ENCODE measurements at places on chromosomes 7 and 10.

DNA sequence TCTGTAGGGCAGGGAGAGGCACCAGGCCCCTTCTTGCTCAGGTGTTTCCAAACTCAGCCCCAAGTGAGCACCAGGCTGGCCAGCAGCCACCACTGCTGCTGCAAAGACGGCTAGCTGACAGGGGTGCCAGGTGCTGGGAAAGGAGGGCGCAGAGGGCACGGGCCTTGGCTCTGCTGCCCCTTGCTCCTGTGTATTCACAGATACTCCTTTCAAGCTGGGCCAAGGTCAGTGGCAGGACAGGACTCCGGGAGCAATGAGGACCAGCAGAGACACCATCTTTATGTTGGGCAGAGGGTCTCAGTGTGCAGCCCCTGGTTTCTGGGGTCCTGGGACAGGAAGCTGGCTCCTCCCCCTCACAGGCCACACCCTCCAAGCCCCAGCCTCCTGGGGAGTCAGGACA lies 110.1 kb downstream of the SMURF1 start:
- no peak for DNase-seq

- DNase-seq, result no peak
Observed at GRCh38 chr10:72063703-72064391, 24.5 kb downstream of the SPOCK2 start.

DNA sequence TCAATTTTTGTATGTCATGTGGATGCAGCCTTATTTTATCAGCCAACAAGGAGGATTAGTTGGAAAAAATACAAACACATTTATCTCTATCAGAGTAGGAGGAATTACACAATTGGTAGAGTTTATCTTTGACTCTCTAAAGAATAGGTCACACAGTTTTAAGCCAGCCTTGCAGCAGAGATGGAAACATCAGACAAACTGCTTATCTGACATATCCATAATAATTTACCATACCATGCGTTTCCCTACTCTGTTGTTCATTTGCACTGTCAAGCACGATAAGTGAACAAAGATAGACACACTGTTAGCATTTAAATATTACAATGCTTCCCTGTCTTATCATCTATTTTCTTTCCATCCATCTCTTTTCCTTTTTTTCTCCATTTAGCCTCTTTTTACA lies 283.7 kb upstream of the SMIM30 start:
- DNase-seq, result no peak

- DNase-seq, result peak; percentile 49
Observed at GRCh38 chr7:87312215-87312865, 33.1 kb upstream of the CROT start.

DNA sequence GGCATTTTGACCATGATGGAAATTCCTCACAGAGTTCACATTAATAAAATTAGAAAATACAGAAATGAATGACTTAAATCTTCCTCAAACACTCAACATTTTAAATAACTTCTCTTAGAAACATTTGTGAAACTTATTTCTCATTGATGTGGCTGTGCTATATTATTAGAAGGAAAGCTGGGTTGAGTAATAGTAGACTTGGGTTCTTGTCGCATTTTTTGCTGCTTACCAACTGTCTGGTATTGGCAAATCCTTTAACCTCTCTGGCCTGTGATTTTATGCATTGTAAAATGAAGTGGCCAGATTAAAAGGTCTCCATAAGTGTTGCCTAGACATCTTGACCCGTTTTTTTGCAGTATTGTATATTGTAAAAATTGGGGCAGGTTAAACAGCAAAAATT lies 66.5 kb downstream of the VPS50 start:
- no peak for DNase-seq

GRCh38 chr7:5195157-5195556 lies 5.1 kb downstream of the WIPI2 start:
- no peak for DNase-seq

DNA sequence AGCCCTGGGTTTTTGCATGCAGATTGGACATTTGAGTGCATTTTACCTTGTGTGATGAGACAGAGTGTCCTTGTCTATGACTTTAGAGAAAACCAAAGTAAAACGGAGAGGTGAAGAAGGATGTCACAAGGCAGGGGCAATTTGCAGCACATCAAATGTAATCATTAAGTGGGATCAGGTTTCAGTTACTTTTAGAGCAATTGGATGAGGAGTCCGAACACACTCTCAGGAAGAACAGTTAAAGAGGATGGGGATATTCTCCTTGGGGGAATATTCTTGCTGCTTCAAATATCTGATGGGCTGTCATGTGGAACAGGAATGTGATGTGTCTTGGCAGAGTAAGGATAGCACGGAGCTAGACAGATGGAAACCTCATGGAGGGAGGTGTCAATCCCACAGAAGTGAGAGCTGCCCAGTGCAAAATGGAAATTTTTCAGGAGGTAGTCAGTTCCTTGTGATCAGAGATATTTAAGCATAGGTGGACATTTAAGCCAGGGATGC lies 757 bp downstream of the RAB19 start:
- DNase-seq, result no peak

- DNase-seq, result no peak
Observed at GRCh38 chr10:28343252-28343651, 40.4 kb upstream of the MPP7 start.

DNA sequence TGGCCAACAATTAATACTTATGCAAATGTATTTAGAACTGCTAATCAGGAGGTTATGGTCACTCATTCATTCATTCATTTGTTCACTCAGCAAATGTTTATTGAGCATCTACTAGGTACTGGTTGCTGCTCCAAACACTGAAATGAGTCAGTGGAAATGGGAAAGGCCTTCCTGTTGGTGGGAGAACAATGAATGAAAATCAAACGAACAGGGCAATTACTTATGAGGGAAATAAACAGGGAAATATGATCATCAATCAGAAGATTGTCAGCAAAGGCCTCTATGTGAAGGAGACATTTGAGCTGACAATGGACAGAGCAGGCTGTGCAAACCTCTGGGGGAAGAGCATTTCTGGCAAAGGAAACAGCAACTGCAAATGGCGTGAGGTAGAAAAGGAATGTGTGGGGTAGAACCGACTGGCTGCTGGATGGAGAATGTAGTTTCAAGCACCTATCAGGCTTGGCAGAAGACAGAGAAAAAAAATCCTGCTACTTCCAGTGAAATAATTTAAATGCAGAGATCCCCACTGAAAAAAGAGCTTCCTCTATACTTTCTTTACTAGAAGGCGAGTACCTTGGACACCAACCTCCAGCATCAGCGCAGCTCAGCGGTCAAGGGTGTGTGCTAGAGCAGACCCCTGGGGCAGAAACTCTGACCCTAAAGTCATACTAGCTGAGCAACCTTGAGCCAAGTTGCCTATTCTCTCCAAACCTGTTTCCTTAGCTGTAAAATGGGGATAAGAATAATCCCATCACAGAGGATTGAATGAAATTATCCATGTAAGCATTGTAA lies 108.8 kb upstream of the EEPD1 start:
- no peak for DNase-seq

DNA sequence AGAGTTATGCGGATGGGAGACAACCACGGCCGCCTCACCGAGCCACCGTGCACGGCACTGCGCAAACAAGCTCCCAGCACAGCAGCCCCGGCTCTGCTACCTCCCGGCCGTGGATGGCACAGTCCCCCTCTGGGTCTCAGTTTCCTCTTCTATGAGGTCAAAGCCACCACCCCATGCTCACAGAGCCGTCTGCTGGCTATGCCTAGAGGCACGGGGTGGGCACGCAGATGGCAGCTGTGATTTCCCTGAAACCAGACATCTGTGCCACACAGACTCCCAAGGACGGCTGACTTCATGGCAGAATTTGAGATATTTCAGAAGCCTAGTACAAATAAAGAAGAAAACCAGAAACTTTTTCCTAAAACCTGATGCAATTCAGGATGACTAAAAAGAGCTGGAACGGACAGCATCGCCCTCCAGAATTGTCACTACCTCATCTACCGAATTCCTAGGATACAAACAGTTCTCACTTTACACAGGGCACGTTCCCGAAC lies 73.2 kb downstream of the AMZ1 start:
- DNase-seq, result no peak

DNA sequence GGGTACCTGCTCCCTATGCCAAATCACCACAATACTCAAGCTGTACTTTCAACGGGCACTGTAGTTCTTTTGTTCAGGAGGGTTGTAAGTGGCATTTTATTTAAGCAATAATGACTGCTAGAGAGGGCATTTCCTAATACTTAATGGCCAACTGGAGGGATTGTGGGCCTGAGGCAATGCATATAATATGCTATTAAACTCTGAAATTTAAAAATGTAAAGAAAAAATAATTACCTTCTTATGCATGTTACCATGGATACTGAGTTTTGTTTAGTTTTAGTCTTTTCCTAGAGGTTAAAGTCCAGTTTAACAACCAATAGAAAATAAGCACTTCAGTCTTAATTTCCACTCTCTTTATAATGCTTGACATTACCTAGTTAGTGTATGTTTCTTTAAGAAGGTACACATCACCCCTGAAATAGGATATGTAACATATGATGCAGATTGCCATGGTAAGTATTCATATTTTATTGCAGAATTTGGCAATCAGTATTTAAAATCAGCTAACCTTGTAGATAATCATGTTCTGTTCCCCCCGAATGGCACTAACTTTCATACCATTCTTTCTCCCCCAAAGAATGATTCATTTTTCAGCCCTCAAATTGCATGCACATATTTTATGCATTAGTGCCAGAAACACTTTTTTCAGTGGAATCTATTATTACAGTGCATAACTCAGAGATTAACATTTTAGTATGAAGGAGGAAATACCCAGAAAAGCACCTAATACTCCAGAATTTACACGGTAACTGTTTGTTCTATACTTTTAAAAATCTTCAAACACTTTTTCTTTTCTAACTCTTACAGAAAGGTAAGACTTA lies 90.3 kb upstream of the ZNF438 start:
- no peak for DNase-seq

GRCh38 chr10:47104786-47105385 lies 193.7 kb downstream of the PTPN20 start:
- DNase-seq, result no peak

DNA sequence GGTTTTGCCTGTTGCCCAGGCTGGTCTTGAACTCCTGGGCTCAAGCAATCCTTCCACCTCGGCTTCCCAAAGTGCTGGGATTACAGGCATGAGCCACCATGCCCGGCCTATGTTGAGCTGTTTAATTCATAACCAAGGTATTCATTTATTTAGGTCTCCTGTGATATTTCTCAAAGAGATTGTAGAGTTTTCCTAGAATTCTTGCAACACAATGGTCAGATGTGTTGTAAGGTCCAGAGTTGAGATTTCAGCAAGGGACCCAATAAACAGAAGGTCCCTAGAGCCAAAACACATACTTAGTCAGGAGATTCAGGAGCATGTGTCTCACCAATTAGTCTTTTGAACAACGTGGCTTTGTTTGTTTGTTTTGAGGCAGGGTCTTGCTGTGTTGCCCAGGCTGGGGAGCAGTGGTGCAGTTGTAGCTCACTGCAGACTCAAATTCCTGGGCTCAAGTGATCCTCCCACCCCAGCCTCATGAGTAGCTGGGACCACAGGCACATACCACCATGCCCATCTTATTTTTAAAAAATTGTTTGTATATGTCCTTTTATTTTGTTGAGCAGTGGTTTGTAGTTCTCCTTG lies 321.3 kb upstream of the GALNT17 start:
- DNase-seq, result no peak

- DNase-seq, result no peak
Observed at GRCh38 chr10:121380211-121380610, 218.0 kb downstream of the FGFR2 start.

DNA sequence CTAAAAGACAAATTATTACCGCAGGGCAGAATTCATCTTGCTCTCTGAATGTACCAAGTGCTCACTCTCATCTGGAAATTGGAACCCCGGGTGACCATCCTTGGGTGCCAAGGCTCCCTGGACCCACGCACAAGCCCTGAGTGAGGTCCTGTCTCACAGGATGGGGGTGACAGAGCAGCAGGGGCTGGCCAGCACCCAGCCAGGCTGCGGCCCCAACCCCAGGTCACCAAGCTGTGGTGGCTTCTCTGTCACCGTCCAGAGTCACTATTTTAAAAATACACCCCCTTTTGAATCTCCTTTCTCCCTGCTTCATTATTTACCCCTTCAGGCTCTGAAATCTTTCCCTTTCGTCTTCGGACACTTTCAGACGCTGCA lies 148.6 kb downstream of the PRKAG2 start:
- no peak for DNase-seq

DNA sequence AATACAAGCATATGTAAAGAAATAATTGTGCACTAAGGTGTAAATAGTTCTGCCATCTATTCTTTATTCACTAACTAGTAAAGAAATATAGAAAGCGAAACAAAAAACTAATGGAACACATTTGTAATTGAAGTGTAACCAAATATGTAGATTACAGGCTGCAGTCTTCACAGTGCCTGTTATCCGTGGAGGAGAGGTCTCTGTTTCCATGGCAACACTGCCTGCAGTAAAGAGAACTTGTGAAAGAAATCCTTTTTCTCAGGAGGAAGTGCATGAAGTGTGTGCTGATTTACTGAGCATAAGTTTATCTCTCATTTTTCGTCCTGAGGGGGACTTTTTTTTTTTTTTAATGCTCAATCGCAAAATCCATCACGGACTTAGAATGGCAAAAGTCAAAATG lies 102.5 kb downstream of the APBB1IP start:
- DNase-seq, result no peak

- DNase-seq, result no peak
Observed at GRCh38 chr10:81135851-81136250, 598.1 kb downstream of the SH2D4B start.

- no peak for DNase-seq
Observed at GRCh38 chr7:85286446-85286845, 99.6 kb upstream of the SEMA3D start.

DNA sequence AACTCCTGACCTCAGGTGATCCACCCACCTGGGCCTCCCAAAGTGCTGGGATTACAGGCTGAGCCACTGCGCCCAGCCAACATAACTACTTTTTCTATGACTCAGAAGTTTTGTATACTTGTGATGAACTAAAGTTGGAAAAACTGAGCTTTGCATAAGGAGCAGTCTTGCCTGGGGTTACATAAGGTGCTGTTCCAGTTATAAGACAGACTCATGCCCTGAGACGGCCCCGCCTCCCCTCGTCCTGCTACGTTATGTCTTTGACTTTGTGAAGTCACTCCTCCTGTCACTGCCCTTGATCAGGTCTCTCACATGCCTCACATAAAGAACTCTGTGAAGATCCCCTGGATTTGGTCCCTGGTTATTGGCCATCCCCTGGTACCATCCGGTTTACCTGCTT lies 40.4 kb upstream of the OPN4 start:
- no peak for DNase-seq

DNA sequence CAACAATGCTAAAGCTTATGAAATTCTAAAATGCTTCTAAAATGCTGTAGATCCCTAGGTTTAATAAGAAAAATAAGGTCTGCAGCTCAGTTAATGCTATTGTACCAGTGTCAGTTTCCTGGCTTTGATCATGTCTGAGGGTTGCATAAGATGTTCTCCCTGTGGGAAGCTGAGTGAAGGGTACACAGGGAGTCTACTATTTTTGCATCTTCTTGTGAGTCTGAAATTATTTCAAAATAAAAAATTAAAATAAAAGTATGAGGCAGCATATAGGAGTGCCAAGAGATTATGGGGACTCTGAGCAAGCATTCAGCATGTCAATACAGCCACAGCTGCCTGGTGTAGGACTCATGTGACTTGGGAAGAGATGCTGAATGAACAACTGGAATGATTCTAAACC lies 14.7 kb downstream of the CHST15 start:
- no peak for DNase-seq

Data from NCI-H2107 (cell line).